ENCODE measurements at places on chromosomes 4 and X.

DNA sequence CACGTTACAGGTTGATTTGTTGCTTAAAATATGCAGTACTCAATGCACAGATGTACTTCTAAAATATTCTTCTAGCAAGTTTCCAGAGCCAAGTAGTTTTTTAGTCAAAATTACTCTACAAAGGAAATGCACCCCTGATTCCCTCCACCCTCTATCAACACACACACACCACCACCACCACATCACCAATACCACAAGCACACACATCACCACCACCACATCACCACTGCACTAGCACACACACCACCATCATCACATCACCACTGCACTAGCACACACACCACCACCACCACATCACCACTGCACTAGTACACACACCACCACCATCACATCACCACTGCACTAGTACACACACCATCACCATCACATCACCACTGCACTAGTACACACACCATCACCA lies 105.2 kb upstream of the FRG1 start:
- no peak for DNase-seq

- DNase-seq, result no peak
Observed at GRCh38 chr4:39032218-39033085, at the start of gene TMEM156. TMEM156 (minus strand) TSS chr4:39032409; CDS start chr4:39032313, 96 bp downstream.

DNA sequence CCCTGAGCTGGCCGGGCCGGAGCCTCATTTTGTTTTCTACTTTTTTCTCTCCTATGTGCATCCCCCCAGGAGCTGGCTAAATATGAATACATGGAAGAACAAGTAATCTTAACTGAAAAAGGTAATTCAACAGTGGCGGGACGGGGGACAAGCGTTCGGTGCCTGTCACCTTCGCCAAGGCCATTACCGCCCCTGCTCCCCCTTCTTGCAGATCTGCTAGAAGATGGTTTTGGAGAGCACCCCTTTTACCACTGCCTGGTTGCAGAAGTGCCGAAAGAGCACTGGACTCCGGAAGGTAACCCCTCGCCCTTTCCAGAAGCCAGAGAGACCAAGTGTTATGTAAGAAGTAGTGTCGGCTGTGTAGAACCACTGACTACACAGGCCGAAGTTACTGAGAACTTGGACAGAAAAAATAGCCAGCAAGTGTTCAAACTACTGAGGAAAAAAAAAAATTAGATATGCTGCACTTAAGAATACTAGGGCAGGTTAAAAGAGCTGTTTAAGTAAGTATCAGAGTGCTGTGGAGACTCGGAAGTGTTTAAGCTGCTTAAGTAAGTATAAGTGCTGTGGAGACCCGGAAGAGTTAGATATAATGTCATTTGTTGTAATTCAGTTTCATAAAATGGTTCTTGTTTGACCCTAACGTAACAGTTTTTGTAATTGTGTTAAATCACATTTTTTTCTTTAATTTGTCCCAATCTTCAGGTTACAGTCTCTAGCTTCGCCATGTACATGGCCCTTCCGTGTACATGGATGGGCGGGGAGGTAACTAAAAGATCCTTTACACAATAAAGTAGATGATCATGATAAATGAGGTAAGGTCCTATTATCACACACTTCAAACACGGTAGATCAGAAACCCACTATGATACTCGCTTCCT lies 856 bp downstream of the SAT1 start:
- no peak for DNase-seq

GRCh38 chrX:5117816-5118215 lies 1110.9 kb downstream of the NLGN4X start:
- DNase-seq, result no peak

DNA sequence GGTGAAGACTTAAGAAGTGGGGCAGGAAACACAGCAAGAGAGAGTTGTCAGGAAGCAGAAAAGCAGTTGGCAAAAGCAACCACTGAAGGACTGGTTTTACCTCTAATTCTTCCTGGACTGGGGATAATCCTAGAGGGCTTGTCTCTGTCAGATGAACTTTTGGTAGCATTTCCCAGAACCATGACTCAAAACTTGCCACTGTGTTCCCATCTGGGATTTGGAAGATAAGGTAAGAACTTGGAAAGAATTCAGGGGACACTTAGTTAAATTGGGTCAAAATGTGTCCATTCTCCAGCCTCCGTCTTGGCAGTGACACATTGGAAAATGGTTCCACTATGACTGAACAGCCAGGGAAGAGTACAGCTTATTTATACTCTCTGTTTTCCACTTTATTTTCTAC lies 55.7 kb downstream of the CD38 start:
- no peak for DNase-seq

- DNase-seq, result no peak
Observed at GRCh38 chrX:11311706-11312105, 18.5 kb downstream of the AMELX start.

DNA sequence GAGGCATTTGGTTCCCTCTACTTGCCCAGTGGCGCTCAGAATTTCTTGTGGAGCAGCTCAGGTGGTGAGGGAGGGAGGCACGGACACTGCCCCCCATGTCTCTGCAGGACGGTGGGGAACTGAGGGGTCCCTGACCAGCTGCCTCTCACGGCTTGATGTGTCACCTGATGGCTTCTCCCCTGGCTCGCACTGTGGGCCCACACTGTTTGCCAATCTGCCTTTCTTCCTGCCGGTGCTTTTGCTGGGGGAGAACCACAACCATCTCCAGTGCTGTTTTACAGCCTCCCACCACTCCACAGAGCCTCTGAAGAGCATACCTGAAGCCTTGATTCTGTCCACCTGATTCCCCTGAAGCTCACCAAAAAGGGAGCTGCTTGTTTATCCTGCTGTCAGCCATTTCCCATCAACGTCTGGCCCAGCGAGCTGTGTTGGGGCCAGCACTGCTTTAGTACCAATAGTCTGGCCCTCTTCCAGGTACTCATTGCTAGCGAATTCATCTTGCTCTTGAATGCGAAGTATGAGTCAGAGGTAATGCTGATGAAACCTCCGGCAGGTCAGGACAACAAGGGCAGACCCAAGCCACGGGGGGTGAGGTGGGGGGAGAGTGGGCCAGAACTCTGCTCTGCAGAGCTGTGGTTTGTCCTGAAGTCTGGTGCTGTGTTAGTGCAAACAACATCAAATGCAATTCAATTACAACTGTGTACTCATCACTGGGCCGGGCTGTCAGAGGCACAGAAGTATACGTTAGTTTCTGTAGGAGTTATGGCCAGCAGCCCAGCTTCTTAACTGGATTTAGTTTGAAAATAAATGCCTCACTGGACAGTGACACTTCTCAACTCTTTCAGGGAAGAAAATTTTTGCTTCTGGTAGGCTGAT lies 208.3 kb upstream of the JADE1 start:
- peak; percentile 91 for DNase-seq

- DNase-seq, result no peak
Observed at GRCh38 chr4:111450867-111451266, 694.4 kb upstream of the FAM241A start.

DNA sequence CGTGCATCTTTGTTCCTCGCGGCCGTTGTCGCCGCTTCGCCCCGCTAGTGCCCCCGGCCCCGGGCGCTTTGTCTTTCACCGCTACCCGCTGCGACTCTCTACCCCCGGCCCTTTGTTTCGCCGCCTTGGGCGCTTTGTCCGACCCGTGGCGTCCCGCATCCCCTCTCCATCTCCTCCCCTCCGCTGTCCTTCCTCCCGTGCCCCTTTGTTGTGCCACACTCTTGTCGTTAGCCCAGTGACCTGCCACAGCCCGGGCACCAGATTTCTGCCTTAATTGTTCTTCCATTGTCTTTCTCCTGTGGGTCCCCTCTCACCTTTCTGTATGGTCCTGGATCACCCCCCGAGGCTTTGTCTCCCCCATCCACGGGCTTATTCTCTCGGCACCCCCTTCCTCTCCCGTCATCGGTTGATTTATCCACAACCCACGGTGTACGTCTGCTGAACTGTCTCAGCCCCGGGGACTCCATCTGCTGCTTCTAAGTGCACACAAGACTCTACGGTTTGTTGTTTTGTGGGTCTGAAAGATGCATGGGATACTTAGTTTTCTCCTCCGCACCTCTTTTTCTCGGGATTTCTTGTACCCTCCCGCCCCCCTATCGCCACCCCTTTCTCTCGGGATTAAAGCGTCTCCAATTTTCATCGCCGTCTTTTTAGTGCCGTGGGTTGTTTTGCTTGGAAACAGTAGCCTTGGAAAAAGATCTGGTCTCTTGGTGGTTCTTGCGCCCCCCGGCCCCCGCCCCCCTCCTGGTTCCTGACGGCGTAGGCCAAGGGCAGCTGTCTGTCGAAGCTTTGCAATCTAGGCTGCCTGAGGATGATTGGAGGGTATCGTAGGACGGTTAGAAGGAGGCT lies 783 bp downstream of the RBPJ start:
- no peak for DNase-seq

DNA sequence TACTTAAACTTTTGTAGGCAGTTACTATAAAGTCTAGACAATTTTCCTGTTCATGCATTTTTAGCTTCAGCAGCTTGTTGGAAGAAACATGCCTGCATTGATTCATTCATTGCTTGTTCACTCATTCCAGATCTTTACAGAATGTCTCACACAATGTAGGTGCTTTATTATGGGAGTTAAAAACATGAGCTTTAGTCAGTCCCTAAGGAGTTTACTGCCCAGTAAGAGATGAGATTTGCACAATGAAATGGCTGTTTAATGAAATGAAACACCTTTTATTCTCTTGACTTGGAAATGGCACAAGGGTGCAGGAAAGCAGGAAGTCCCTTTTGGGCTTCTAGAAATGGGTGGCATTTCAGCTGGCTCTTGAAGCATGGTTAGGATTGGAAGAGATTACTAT lies 2.9 kb downstream of the NOCT start:
- no peak for DNase-seq

GRCh38 chr4:184471881-184472613 lies 2.3 kb downstream of the IRF2 start:
- DNase-seq, result no peak

DNA sequence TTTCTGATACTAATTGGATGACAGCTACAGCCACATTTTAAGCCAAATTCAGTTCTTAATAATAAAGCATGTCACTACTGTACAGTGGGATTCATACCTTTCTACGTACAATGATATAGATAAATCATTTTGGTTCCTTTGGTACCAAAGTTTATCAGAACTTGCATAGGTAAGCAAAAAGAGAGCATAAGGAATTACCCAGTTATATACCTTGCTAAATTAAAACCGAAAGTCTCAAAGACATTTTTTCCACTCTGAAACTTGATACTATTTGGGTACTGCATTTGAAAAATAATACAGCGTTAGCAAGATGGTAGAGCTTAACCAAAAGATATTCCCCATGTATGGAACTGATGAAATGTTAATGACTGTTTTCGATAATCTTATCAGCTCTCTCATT lies 400.9 kb upstream of the ADGRL3 start:
- no peak for DNase-seq

- no peak for DNase-seq
Observed at GRCh38 chr4:153909672-153910071, 120.8 kb upstream of the SFRP2 start.

DNA sequence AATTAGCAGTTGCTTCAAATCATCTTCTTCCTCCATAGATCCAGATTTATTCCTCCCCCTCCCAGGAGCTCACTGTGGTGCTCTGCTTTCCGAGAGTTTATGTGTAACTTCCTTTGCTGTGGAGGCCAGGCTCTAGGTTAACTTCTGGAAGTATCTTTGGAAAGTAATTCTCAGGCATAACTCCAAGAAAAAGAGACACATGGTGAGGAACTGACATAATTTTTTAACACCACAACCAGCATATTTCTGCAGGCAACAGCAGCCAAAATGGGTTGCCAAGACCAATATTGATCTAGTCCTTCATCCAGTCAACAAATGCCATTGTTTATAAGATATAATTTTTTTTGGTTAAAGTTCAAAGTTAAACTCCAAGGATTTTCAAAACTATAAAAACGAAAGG lies 114.5 kb upstream of the RBPJ start:
- DNase-seq, result peak; percentile 90

DNA sequence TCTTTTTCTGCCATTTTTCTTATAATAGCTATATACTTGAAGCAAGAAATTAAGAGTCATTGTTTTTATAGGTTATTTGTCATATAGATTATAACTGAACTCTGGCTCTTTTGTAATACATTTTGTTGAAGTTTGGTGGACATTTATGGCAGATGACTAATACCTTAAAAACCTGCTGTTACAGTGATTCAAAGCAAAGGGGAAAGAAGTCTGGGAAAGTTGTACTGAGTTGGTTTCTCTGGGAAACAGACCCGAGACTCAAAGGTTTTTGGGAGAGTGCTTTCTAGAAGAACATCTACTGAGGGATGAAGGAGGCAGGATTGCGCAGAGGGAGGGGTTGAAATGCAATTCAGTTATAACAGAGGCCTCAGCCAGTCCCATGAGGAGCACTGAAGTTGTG lies 35.9 kb downstream of the NAP1L5 start:
- DNase-seq, result peak; percentile 18

- no peak for DNase-seq
Observed at GRCh38 chr4:69731847-69732246, 28.6 kb downstream of the SULT1B1 start.

GRCh38 chr4:88599714-88600113 lies 7.4 kb downstream of the HERC3 start:
- no peak for DNase-seq

- DNase-seq, result no peak
Observed at GRCh38 chr4:167715176-167715575, 377.2 kb upstream of the ANXA10 start.

- DNase-seq, result no peak
Observed at GRCh38 chrX:15576019-15576418, 24.7 kb downstream of the ACE2 start.

DNA sequence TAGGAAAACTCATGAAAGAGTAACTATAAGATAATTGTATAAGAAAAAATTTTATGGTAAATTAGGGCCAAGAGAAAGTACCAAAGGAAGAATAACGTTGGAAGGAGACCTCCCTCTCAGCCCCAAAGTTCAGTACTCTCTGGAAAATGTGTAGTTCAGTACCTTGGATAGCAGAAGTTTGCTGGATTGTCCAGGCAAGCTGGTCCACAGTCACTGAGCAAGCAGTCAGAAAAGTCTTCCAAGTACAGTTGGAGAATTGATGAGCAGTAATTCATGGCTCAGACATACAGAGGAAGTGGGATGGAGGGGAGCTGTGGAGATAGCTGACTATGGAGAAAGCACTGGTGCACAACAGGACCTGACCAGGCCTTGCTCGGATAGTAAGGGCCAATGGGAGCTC lies 598.2 kb upstream of the NDST4 start:
- no peak for DNase-seq

GRCh38 chr4:188455062-188455752 lies 316.0 kb downstream of the TRIML1 start:
- DNase-seq, result no peak

- no peak for DNase-seq
Observed at GRCh38 chr4:38928568-38928967, 61.0 kb downstream of the FAM114A1 start.

- no peak for DNase-seq
Observed at GRCh38 chr4:184028561-184029374, 123.7 kb downstream of the STOX2 start.

DNA sequence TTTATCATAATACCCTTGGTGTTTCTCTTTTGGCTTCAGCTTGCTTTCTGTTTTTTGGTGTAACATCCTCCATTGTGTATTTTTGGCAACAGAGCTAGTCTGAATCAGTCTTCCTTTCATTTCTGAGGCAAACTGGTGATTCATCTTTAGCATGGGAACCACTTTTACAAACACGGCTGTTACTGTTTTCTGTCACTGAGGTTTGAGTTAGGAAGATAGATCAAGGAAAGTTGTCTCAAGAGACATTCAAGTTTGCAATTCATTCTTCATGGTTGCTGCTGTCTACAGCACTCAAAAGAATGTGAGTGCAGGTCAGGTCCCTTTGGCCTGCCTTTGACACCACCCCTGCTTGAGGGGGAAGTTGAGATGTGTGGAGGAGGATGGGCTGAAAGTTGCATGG lies 36.3 kb downstream of the IL21 start:
- DNase-seq, result no peak

Measured in brain pericyte (primary cell).